ENCODE measurements at places on chromosomes 4 and X.

- DNase-seq: no peak
Observed at GRCh38 chr4:55568905-55569504, 22.3 kb upstream of the CLOCK start.

DNA sequence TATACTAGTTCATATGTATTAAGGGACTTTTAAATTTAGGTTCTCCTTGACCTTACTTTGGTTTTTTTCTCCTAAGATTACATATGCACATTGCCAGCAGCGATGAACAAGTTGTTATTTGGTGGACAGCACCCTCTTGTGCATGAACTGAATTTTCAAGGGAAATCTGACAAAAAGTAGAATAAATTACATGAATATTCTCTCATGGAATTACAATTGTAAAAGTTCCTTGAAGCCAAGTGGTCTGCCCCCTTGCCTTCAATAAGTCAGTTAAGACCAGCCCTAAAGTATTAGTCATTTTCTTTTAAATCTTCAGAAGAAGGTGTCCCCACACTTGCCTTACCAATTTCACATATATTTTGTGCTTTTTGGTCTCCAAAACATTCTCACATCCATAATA, 30.7 kb upstream of the SMARCA5 start:
- no peak for DNase-seq

DNA sequence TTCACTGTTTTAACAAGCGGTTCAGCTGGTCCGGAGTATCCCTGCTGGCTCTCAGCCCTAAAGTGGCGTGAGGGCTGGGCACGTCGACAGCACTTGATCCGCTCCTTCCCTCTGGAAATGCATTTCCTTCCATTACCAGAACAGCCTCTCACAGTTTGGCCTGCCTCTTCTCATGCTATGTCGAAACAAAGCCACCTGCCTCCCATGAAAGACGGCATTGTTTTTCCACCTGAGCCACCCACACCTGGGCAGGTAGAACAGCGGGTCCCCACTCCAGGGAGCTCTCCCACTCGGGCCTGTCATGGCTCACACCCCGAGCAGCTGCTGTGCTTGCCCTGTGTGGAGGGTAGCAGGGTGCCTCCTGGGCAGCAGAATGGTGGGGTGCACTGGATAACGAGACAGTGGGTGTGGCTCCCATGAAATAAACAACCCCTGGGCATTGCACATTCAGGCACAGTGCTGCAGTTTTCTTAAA, 86.2 kb downstream of the FHDC1 start:
- no peak for DNase-seq

DNA sequence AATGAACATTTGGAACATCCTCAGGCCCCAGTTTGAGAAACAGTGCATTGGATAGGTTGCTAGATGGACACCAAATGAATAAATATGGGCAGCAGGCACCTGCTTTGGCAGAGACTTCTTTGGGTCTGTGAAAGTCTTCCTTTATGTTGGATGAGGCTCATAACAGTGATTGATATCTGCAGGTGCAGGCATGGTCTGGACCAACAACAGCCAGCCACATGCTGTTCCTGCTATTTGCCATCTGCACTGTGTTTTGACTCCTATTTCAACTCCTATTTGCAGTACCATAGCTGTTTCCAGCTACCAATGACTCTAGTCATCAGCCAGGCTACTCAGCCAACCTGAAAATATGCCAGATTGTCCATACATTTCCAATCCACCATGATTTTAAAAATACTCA, 60.9 kb downstream of the ANAPC4 start:
- DNase-seq: no peak

DNA sequence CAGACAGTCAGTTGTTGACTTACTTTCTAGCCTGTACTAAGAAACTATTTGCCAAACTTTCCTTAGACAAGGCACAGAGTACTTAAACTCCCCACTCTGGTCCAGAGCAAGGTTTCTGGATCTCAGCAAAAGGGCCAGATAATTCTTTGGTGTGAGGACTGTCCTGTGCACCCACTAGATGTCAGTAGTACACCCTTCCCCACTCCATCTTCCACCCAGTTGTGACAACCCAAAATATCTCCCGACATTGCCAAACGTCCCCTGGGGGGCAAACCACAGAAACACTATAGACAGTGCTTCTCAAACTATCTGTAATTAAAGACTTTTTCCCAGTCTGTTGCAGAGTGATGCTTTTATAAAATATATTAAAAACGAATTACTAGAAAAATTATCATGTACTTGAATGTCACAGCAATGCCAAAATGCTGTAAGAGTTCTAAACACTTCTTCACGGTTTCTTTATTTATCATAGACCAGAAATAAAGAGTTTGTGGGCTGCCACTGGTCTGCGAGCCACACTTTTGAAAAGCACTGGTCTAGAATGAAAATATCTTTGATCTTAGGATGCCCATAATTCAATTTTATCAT, 203.5 kb downstream of the PRDM5 start:
- DNase-seq: no peak

- no peak for DNase-seq
Observed at GRCh38 chr4:188196134-188196735, 57.0 kb downstream of the TRIML1 start.

DNA sequence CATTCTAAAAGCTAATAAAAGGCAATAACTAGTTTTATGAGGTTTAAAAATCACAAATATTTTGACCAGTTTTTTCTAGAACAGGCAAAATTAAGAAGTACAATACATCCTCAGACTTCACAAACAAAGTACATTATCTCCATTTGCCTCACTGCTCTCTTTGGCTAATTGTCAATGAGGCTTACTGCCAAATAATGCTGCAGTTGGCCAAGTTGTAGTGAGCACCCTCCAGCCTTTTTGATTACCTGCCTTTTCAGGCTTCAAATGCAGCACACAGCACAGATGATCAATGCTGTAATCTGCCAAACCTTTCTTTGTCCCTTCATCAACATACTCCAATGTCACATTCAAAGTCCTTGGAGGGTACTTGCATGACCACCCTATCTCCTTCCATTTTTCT, 605.2 kb downstream of the KLHL13 start:
- DNase-seq: no peak

GRCh38 chrX:94633237-94633636, 959.2 kb downstream of the FAM133A start:
- no peak for DNase-seq

DNA sequence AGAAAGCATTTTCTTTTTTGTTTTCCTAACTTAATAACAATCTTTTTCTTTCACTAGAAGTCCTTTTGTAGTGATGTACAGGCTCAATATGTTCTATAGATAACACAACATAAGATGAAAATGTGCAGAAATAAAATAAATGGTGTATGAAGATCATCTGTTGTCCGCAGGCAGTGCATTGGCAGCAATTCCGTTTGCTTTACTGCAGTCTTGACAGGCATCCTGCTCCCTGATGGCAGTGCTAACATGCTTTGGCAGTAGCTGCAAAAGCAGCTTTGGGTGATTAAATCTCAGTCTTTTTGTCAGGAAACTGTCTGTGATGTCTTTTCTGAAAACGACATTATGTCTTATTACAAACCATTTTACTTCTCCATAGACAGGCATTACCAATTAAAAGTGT, 131.4 kb downstream of the TRAM1L1 start:
- no peak for DNase-seq

- DNase-seq: no peak
Observed at GRCh38 chr4:40254608-40255392, 58.0 kb downstream of the RHOH start.
